ENCODE measurements at places on chromosomes 5 and 9.
A peak's percentile ranks its signal among the peaks of the same experiment; 100 is the strongest.

GRCh38 chr5:32004404-32004803, 169.7 kb downstream of the GOLPH3 start:
- DNase-seq = no peak

DNA sequence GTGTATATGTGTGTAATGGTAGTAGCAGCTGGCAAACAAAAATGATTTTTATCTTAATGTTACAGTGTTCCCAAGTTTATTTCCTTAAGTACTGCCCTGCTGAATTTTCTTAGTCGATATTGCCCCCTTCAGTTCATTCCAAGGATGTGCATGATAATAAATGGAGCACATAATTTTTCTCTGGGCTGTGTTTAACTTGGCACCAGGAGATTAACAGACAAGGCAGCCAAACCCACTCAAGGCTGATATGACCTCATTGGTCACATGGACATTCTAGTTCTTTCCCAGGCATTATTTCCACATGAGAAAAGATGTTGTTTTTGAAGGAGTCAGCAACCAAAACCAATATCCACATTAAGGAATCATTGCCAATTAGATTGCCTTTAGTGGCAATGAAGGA, 61.8 kb downstream of the COX7C start:
- peak; percentile 88 for DNase-seq

DNA sequence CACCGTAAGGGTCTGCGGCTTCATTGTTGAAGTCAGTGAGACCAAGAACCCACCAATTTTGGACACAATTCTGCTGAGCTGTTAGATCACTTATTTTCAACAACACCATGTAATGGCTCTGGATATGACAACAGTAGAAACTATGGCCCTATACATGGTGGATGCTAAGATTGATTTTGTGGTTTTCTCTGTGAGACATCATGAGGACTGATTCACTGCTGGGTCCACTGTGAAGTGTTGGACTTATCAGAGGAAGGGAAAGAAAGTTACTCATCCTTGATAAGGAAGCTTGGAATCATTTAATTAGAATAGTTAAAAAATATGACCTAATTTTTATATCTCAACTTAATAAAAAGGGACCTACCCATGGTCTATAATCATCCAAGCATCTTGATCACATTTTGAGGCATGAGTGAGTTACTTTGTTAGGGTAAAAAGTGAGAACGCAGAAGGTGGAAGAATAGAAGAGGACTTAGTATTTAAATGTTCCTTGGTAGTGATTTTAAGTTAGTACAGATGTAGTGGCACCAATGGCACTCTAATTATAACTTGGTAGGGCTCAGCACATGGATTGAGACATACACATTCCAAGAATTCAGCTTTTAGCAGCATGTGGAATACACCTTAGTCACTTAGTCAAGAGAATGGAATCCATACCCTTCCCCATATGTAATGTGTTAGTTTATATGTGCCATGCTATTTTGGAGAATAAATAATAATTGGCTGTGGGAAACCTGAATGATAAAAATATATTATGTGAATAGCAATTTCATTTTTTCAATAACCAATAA, 123.5 kb upstream of the CD180 start:
- DNase-seq = no peak

GRCh38 chr5:39518516-39518915, 93.7 kb upstream of the DAB2 start:
- DNase-seq = peak; percentile 97

DNA sequence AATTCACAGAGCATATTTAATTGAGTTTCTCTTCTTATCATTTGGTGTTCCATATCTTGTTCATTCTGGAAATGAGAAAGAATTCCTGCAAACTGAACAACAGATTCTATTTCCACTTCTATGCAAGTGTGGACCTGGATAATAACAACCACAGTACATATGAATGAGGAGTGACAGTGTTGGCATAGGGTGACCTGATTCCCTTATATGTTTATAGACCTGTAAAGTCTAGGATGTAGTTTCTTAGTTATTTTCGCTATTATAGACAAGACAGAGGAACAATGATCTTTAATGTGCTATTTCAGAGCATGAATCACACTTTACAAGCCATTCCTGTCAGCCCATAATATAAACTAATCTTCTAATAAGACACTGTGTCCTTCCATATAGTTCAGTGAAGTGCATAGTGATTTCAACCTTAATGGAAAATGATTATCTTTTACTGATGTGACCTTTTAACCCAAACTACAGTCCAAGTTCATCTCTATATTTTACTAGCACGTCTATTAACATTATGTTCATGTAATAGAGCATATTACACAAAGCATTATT, 88.2 kb upstream of the FAM174A start:
- DNase-seq = no peak

DNA sequence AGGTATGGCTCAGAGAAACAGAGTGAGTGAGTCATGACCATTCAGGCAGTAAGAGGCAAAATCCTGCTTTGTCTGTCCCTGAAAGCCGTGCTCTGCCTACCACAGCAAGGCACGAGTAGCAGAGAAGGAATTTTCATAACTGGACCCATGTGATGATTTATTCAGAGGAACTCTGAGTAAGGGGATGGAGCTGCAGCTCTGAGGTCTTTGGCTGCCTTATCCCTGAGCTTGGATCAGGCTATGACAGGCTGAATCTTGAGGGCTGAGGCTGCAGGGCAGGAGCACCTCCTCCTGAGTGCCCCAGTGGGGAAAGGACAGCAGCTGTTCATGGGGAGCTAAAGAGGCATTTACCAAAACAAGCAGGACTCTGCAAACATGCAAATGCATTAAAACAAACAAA, 183.4 kb downstream of the PAPPA start:
- DNase-seq = no peak

DNA sequence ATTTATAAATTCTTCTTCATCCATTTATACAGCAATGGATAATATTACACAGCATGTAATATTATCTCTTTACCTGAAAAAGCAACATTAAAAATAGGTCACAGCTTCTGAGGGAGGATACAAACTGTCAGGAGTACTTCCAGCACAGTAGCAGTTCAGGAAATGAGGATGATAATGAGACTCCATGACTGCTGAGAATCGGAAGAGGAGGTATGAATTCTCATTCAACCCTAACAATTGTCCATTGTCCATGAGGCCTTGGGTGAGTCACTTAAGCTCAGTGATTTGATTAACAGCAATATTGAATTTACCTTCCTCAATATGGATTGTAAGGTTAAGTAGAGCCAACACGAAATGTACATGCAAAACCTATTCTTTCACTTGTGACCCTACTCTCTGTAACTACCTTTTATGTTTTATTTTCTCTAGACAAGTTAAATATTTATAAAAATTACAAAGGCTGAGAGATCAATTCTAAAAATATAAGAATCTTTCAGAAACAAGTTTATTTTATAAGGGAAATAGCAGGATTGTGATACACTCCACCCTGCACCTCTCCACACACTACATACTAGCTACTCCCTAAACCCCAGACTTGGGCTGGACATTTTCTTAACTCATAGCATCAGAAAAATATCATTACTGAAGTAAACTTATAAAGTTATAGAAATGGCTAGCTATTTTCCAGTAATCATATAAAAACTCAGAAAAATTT, 159.1 kb upstream of the ACOT12 start:
- DNase-seq = no peak

GRCh38 chr5:89473196-89473595, 590.2 kb upstream of the MEF2C start:
- no peak for DNase-seq

GRCh38 chr5:81533629-81534405, 139.9 kb upstream of the ACOT12 start:
- no peak for DNase-seq

- no peak for DNase-seq
Observed at GRCh38 chr5:55356896-55357295, 49.1 kb downstream of the MTREX start.

DNA sequence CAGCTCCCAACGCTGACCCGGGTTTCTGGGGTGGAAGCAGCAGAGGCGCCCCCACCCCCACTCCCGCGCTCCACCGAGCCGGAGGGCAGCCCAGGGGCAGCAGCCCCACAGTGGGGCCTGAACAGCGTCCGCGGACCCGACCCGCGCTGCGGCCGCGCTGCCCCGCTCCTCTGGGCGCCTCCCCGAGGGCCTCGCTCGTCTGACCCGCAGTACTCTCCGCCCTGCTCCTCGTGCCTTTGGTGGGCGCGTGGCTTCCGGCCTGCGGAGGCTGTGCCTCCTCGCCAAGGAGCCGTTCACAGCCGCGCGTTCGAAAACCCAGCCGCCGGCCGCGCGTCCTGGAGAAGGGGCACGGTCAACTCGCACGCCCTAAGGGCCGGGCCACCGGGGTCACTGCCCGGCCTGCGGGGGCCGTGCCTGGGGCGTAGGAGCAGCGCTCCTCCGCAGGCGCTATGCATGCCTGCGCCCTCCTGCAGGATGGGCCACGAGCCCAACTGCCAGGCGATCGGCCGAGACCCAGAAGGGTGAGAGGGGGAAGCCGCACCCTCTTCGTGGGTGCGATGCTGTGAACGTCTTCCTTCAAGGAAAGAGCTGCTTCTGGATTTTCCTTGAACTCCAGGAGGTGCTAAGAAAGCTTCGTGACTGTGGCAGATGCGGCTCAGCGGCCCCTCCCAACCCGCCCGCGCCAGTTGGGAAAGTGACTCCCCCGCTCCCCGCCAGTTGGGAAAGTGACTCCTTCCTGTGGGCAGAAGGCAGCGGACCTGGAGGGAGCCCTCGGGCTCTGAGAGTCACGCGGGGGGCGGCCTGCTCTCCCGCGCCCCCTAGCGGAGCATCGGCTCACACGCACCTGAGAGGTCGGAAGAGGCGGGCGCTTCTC, 82.7 kb downstream of the HSD17B3 start:
- no peak for DNase-seq

Data from NCI-H446 (cell line).